ENCODE measurements at places on chromosomes 3 and 15.
A peak's percentile ranks its signal among the peaks of the same experiment; 100 is the strongest.

DNA sequence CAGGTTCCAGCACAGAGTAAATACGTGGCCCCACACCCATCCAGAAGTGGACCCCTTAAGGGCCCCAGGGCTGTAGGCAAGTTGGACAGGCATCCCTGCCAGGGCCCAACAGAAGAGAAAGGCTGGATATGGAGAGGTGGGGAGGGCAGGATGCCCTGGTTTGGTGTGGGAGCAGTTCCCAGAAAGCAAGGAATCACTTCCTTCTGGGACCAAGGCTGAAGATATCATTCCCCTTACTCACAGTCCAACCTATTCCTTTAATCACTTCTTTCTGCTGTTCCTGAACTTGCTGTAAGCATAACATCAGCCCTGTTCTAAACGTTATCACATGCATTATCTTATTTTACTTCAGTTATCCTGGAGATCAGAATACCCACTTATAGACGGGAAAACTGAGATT is 6.1 kb upstream of the MESP2 start:
- DNase-seq, result no peak

DNA sequence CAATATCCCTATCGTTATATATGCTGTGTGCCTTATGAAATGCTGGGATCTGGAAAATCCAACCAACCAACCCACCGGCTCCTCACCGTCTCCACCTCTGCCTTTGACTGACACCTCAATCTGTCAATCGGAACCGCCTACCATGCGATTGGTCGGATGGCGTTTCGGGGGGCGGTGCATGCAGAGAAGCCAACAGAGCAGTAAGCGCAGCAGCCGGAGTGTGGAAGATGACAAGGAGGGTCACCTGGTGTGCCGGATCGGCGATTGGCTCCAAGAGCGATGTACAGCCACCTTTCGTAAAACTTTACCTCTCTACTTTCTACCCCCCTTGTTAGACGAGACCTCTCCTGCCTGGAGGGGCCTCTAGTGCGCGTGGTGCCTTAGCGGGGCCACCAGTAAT is 6.3 kb downstream of the CLK3 start:
- peak; percentile 95 for DNase-seq

- DNase-seq, result no peak
Observed at GRCh38 chr3:194806991-194807630, 121.4 kb downstream of the FAM43A start.

- DNase-seq, result no peak
Observed at GRCh38 chr15:31323627-31324026, 3.0 kb upstream of the KLF13 start.

GRCh38 chr15:74253211-74253921 is 17.2 kb downstream of the CCDC33 start:
- DNase-seq, result no peak

GRCh38 chr3:176514297-176514696 is 683.0 kb downstream of the TBL1XR1 start:
- DNase-seq, result peak; percentile 11

GRCh38 chr3:46845397-46845859 is 17.8 kb downstream of the MYL3 start:
- no peak for DNase-seq

GRCh38 chr3:168405288-168405687 is 309.6 kb upstream of the GOLIM4 start:
- no peak for DNase-seq

DNA sequence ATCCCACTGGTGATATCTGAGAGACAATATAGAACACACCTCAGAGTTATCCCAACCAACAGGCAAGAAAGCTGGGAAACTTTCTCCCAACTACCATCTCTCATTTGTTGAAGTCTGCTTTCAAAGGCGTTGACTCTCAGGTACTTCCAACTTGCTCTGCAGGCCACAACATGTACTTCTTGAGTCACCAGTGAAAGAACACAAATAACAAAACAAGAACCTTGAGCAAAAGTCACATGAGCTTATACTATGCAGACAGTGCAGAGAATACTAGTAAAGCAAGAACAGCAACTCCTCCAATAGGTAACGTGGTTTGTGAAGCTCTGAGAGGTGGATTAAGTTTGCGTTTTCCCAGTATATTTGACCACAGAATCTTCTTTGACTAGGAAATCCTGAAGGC is 20.6 kb downstream of the SNTN start:
- no peak for DNase-seq

DNA sequence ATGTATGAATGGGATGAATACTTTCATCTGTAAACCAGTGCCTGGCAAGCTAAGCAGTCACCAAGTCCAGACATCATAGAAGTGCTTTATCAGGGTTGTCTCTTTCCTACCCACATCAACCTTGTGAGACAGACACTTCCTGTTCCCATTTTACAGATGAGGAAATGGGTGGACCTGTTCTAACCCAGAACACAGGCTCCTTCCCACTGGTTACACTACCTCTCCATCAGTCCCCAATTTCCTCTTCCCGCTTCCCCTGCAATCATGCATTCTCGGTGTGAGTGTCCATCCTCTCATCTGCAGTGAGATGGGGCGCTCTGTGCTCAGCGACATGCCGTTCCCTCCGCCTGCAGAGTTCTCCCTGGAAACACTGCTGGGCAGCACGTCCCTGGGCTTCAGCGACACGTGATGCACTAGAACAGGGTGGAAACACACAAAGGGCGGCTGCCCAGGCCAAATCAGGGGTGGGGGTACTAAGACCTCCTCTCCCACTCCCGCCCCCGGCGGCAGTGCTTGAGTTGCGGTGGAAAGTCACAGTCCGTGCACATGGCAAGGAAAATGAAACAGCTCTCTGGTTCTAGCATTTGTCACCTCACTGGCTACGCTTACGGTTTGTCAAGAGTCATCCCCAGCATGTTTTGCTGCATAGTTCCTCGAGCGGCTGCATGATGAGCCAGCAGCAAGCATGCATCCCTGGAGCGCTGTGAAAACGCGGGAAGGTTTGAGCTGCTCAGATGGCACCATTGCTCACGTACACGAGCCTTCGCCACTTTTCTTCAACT is 201.1 kb downstream of the ADAMTS17 start:
- no peak for DNase-seq

DNA sequence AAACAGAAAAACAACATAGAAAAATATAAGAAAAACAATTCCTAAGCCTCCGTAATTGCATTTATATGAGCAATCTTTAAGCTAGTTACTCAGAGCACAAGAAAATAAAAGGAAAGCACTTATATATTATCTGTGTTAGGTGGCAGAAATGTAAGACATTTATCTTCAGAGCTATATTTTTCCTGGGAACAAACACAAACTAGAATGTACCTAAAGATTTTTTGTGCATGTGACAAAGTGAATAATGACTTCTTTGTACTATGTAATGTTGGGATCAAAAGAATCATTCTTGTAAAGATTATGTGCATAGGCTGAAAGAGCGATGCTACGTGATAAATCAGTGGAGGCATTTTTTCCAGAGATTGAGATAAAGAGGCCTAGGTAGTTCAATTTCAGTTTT is 111.3 kb upstream of the GMNC start:
- DNase-seq, result no peak

DNA sequence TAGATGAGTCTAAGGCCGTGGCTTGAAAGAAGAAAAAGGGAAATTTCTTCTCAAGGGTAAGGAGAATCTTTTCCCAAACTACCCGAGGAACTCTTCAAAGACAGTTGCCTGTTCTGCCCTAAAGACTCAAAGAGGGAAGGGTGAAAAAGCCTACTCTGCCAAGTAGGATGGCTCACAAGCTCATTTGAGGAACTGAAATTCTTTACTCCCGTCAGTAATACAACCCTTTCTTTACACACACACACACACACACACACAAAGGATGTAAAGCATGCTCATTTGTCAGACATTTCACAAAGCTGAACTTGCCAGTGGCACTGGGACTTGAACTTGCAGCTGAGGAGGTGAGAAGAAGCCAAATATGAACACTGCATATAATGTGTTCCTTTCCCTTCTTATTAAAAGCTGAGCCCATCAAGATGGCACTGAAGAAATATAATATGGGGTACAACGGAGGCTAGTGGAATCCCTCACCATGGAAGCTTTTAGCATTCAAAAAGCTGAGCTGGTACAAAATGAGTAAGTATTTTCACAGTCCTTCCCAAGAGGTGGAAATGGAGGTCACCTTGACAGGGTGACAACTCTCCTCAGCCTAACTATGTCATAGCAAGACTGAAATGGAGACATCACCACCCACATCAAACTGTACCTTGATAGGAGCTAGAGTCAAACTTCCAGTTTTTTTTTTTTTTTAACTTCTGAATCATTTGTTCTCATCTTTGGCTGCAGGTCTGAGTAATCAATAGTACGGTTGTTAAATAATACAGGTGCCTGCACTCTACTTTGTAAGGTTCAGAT is 57.6 kb downstream of the TAFA4 start:
- no peak for DNase-seq

DNA sequence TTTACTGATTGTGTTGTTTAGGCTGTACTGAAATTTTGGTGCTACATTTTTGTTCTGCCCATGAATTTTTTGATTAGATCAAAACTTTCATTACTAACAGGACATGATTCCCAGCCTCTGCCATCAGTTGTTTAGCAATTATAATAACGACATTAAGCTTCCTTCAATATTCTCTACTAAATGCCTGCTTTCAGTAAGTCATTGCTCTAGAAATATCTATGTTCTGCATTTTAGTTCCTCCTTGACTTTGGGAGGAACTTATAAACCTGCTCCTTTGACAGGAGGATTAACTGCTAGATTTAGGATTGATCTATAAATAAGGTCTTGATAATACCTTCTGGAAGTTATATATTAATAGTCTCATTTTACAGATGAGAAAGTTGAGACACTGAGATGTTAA is 269.1 kb downstream of the RAP2B start:
- DNase-seq, result no peak

GRCh38 chr3:123295171-123295900 is 93.6 kb downstream of the SEC22A start:
- DNase-seq, result no peak

DNA sequence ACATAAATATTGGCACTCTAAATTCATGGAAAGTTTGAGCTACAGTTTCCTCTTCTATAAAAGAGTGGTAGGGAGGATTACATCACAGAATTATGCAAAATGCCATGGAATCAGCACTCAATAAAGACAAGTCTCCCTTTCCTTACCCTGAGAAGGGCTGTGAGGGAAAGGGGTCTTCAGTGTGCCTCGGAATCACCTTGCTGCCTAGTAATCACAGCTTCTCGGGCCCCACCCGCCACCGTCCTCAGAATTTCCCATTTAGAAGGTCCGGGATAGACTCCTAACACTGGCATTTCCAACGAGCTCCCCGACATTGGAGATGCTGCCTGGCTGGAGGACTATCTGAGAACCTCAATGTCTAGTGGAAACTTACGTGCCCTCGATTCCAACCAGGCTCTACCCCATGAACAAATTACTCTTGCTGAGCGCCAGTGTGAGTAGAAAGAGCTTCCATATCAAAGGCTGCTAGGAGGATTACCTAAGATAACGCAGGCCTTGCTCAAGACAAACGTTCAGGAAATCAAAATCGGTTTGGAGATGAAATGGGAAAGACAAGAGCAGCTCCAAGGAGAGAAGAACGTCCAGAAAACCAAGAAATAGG is 92.1 kb upstream of the CHD2 start:
- DNase-seq, result peak; percentile 53

GRCh38 chr3:78529601-78530000 is 1238.2 kb downstream of the ROBO1 start:
- no peak for DNase-seq

DNA sequence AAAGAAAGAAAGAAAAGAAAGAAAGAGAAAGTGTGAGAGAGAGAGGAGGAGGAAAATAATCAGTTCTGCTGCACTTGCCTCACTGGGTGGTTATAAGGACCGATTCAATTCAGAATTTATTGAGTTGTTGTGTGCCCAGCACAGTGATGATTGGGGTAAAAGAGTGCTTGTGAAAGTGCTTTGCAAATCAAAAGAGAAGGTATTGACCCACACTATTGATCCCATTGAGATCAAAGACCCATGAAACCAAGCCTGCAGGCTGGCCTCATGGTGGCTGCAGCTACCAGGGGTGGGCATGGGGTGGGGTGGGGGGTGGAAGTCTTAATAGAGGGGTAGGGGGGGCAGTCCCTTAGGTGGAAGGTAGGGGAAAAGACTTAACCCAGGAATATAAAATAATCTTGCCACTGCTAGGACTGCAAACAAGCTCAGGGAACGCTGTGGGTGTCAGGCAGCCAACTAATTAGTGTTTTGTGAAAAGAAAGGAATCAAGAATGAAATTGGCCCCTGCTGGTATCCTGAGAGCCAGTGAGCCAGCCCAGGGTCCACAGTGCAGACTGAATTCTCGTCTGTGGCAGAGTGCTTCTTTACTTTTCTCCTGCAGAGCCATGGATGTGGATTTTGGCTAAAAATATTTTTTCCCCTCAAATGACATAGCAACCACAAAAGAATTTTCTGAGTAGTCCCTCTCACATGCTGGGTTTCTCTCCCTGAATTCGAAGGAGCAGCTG is 34.2 kb downstream of the CLEC3B start:
- no peak for DNase-seq

- DNase-seq, result no peak
Observed at GRCh38 chr3:41464401-41464800, 265.1 kb downstream of the CTNNB1 start.

- DNase-seq, result no peak
Observed at GRCh38 chr3:175512700-175513099, 653.6 kb downstream of the NAALADL2 start.

GRCh38 chr3:159910991-159911663 is 77.5 kb upstream of the IL12A start:
- no peak for DNase-seq

- DNase-seq, result no peak
Observed at GRCh38 chr15:100229181-100230163, 112.3 kb downstream of the ADAMTS17 start.

GRCh38 chr3:46516521-46516920 is 18.7 kb downstream of the RTP3 start:
- DNase-seq, result no peak

- no peak for DNase-seq
Observed at GRCh38 chr3:115245438-115245837, 98.3 kb upstream of the ZBTB20 start.

- no peak for DNase-seq
Observed at GRCh38 chr15:51697163-51697562, 15.9 kb downstream of the SCG3 start.

GRCh38 chr15:57534281-57534680 is 57.4 kb upstream of the MYZAP start:
- DNase-seq, result no peak

GRCh38 chr15:68463996-68464395 is 32.0 kb upstream of the ITGA11 start:
- DNase-seq, result no peak

GRCh38 chr3:127706785-127707351 is 34.1 kb downstream of the ABTB1 start:
- peak; percentile 69 for DNase-seq

- DNase-seq, result no peak
Observed at GRCh38 chr15:41977757-41978383, 5.5 kb upstream of the EHD4 start.

DNA sequence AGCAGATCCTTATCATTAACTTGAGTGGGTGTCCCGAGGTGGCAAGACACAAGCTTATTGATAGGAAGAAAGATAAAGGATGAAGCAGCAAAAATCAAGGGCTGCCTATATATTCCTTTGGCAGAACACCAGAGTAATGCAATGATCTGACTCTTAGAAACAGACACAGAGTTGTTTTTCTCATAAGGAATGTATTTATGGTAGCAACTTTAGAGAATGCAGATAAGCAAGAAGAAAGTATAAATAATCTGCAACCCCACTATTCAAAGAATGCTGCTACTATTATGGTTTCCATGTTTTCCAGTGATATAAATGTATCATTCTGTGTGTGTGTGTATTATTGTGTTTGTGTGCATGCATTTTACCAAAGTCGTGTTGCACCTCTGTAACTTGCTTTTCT is 208.3 kb downstream of the THSD4 start:
- DNase-seq, result no peak

- DNase-seq, result no peak
Observed at GRCh38 chr3:163048881-163049280, 1552.3 kb downstream of the OTOL1 start.

Measured in G401 (cell line).